ENCODE measurements at places on chromosomes 1 and 21.
A peak's percentile ranks its signal among the peaks of the same experiment; 100 is the strongest.

- DNase-seq = no peak
Measured at GRCh38 chr21:41726970-41727783, 39.7 kb downstream of the RIPK4 start.

DNA sequence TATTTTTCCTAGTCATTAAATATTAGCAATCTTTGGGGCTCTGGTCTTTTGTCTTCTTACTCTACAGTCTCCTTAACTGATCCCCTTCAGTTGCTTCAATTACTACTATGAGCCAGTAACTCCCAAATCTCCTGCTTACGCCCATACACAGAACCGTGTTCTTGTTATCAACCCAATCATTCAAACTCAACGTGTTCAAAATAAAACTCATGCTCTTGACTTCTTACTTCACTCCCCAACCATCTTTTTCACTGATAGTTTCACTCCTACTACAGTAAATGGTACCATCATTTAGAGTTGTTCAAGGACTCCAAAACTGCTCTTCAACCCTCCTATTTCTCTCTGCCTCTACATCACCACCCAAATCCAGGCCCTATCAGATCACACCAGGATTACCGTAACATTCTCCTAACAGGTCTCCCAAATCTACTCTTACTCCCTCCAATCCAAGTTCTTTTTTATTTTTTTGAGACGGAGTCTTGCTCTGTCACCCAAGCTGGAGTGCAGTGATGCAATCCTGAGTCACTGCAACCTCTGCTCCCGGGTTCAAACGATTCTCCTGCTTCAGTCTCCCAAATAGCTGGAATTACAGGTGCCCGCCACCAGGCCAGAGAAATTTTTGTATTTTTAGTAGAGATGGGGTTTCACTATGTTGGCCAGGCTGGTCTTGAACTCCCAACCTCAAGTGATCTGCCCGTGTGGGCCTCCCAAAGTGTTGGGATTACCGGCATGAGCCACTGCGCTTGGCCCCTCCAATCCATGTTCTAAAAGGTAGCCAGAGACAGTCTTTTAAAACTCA lies 3.0 kb downstream of the YARS1 start:
- DNase-seq = no peak

GRCh38 chr21:22250355-22250754 lies 1252.1 kb downstream of the NCAM2 start:
- DNase-seq = no peak

DNA sequence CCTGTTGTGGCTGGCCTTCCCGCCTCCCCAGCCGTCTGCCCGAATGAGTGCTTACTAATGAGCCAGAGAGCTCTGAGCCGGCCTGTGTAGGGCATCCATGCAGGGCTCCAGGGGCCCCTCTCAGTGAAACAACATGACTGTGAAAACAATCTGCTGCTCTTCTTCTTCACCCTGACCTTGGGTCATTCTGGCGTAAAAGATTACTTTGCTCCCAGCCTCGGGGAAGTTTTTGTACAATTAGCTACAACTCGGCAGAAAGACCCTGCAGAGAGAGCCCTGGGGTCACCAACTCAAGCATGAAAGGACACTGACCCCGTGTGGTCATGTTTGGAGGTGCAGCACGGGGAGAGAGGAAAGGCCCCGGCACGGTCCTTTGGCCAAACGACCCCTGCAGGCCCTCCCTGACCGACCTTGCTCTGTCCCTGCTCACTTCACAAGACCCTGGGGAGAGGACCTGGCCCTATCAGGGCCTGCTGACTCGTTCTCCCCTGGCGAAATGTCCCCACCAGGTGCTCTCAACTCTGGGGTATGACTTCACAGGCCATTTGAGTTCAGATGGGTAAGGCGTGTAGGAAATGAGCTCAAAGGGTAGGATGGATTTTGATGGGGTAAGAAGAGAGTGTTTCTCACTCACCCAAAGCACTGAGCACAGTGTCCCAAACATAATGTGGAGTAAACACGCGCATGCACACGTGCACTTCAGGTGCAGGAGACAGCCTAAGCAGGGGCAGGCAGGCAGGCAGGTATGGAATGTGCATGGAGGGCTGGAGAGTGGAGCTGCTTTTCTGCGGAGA lies 22.9 kb upstream of the FAM20B start:
- DNase-seq = peak; percentile 35

- no peak for DNase-seq
Measured at GRCh38 chr1:64519901-64520300, 50.0 kb downstream of the CACHD1 start.

DNA sequence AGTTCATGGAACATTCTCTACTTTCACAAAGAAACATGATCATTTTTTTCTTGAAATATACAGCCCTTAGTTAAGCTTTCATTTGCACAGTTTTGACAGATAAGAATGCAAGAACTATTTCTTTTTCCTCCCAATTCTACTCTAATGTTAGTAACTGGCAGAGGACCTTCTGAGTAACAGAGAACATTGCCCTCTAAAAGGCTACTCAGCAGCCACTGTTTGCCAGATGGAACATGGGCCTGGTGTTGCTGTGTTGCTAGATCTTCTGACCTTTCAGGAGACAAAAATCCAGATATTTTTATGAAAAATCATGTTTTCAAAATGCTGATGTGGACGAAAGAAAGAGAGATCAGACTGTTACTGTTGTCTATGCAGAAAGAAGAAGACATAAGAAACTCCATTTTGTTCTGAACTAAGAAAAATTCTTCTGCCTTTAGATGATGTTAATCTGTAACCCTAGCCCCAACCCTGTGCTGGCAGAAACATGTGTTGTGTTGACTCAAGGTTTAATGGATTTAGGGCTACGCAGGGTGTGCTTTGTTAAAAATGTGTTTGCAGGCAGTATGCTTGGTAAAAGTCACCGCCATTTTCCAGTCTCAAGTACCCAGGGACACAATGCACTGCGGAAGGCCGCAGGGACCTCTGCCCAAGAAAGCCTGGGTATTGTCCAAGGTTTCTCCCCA lies 2.9 kb upstream of the PRDX6 start:
- DNase-seq = no peak

GRCh38 chr1:21077085-21077484 lies 99.6 kb downstream of the EIF4G3 start:
- no peak for DNase-seq

DNA sequence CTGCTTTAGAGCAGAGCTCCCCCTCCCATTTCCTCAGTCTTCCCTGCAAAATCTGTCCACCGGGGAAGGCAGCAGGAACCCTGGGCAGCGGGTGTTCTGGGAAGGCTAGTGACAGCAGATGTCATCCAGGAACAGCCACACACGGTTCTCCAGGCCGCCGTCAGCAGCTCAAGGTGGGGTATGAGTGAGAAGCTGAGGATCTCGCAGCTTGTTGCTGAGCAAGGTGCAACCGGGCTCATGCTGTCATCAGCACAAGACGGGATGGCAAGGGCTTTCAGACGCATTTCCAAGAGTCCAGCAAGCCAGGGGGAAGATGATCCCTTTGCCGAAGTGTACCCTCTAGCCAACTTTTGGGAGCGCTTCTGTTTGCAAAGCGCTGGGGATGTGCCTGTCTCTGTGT lies 23.0 kb upstream of the SPSB1 start:
- no peak for DNase-seq

- DNase-seq = no peak
Measured at GRCh38 chr1:65939636-65940035, 146.9 kb downstream of the PDE4B start.

GRCh38 chr1:165381745-165382505 lies 25.4 kb upstream of the LMX1A start:
- DNase-seq = no peak

- no peak for DNase-seq
Measured at GRCh38 chr1:177659281-177659680, 310.6 kb downstream of the SEC16B start.

GRCh38 chr1:153791648-153792253 lies 16.5 kb downstream of the SLC27A3 start:
- no peak for DNase-seq
